ENCODE measurements at places on chromosomes 13 and 19.

GRCh38 chr13:109707044-109707741, 79.2 kb downstream of the IRS2 start:
- no peaks in the 10 kb centered on the region for H3K36me3 ChIP-seq
- no peaks in the 10 kb centered on the region for H3K27me3 ChIP-seq
- peak overlapping the region; percentile 69 for H3K27ac ChIP-seq
- no peak for DNase-seq
- peak overlapping the region; percentile 26 for H3K4me3 ChIP-seq

DNA sequence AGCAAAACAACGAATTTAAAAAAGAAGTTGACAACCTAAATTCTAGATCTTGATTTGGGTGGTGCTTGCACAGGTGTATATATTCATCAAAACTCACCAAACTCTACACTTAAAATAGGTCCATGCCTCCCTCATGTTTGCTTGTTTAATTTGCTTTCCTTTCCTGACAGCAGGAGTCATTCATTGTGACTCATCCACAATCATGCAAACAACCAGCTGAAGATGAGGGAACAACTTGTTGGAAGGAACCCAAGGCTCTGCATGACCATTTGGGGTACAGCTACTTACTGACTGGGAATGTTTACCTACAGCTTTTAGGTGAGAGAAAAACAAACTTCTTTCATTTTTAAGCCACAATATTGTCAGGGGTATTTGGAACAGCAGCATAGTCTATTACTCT, 96.6 kb downstream of the RXFP2 start:
- no peaks in the 10 kb centered on the region for H3K4me1 ChIP-seq
- H3K36me3 ChIP-seq = no peaks in the 10 kb centered on the region
- H3K27me3 ChIP-seq = no peaks in the 10 kb centered on the region
- H3K4me3 ChIP-seq = no peak overlapping the region

GRCh38 chr13:91346850-91347201, 661 bp upstream of the MIR17HG start:
- peak; percentile 71 for DNase-seq
- H3K4me3 ChIP-seq = peak overlapping the region; percentile 58
- peaks cover 29% of the 10 kb centered on the region for H3K36me3 ChIP-seq
- 0 out of 3 replicates have a peak, but pooled peaks cover 2% of the 10 kb centered on the region for H3K27me3 ChIP-seq
- peak overlapping the region; percentile 85 for H3K27ac ChIP-seq

GRCh38 chr19:31908080-31908479, 437.3 kb upstream of the ZNF507 start:
- H3K27me3 ChIP-seq = no peaks in the 10 kb centered on the region
- DNase-seq = no peak
- no peak overlapping the region for H3K27ac ChIP-seq
- H3K36me3 ChIP-seq = no peaks in the 10 kb centered on the region

- no peaks in the 10 kb centered on the region for H3K4me1 ChIP-seq
- no peaks in the 10 kb centered on the region for H3K27me3 ChIP-seq
- H3K27ac ChIP-seq = no peak overlapping the region
- no peak overlapping the region for H3K4me3 ChIP-seq
- H3K36me3 ChIP-seq = no peaks in the 10 kb centered on the region
Observed at GRCh38 chr13:102892503-102892902, 46.7 kb downstream of the ERCC5 start.

DNA sequence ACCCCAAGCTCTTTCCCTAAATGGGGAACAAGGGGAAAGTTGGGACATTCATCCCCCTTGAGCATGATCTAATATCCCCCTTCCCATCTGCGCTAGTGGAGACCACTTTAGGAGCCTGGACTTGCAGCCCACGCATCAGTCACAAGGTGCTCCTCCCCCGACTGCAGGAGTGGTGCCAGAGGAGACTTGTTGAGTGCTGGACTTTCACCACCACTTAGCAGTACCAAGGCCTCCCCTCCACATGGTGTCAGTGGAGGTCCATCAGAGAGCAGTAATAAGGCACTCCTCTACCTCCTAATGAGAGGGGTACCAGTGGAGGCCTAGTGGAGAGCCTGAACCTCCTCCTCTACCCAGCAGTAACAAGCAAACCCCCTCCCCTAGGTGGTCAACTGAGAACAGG, 22.5 kb downstream of the CAB39L start:
- H3K27ac ChIP-seq = no peak overlapping the region
- no peaks in the 10 kb centered on the region for H3K4me1 ChIP-seq
- no peaks in the 10 kb centered on the region for H3K36me3 ChIP-seq
- peak; percentile 7 for DNase-seq
- no peak overlapping the region for H3K4me3 ChIP-seq

GRCh38 chr19:48636859-48637448, at the start of gene DBP:
Gene DBP, minus strand, starts transcription at chr19:48637379. Its CDS starts 385 bp downstream, at chr19:48636994.
- H3K27me3 ChIP-seq = no peaks in the 10 kb centered on the region
- DNase-seq = peak; percentile 46
- peak within 1 kb of the TSS; percentile 91 for H3K27ac ChIP-seq
- H3K4me3 ChIP-seq = peak within 1 kb of the TSS; percentile 51

DNA sequence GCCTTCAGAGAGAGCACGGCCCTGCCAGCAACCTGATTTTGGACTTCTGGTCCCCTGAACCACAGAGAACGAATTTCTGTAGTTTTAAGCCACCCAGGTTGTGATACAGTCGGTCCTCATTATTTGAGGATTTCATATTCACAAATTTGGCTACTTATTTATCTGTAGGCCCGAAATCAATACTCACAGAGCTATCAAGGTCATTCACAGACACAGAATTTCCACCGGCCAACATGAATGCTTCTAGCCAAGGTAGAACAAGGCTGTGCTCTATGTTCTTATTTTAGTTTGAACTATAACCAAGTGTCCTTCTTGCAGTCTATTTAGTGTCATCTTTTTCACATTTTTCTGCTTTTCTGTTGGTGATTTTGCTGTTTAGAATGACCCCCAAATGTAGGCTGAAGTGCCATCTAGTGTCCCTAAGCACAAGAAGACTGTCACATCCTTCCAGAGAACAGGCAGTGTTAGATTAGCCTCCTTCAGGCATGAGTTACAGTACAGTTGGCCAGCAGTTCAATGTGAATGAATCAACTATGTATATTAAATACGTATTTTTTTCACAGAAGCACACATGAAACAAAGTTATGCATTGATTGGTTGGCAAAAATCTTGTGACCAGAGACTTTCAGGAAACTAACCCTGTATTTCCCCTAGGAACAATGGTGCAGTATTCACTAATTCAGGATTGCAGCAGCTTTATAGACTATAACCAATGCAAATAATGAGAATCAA, 63.5 kb downstream of the C13orf42 start:
- no peaks in the 10 kb centered on the region for H3K27me3 ChIP-seq
- no peak for DNase-seq
- no peaks in the 10 kb centered on the region for H3K36me3 ChIP-seq
- H3K4me3 ChIP-seq = no peak overlapping the region
- H3K4me1 ChIP-seq = no peaks in the 10 kb centered on the region
- H3K27ac ChIP-seq = no peak overlapping the region

- no peaks in the 10 kb centered on the region for H3K4me1 ChIP-seq
- no peaks in the 10 kb centered on the region for H3K27me3 ChIP-seq
- no peak overlapping the region for H3K4me3 ChIP-seq
- no peak overlapping the region for H3K27ac ChIP-seq
- no peak for DNase-seq
- no peaks in the 10 kb centered on the region for H3K36me3 ChIP-seq
Observed at GRCh38 chr13:43014162-43014561, 9.2 kb upstream of the DNAJC15 start.

GRCh38 chr19:2234996-2235380, 1.1 kb downstream of the PLEKHJ1 start:
- H3K27ac ChIP-seq = peak overlapping the region; percentile 98
- H3K27me3 ChIP-seq = no peaks in the 10 kb centered on the region
- H3K4me1 ChIP-seq = peaks cover 71% of the 10 kb centered on the region
- H3K4me3 ChIP-seq = peak overlapping the region; percentile 97
- DNase-seq = no peak
- peaks cover 57% of the 10 kb centered on the region for H3K36me3 ChIP-seq

DNA sequence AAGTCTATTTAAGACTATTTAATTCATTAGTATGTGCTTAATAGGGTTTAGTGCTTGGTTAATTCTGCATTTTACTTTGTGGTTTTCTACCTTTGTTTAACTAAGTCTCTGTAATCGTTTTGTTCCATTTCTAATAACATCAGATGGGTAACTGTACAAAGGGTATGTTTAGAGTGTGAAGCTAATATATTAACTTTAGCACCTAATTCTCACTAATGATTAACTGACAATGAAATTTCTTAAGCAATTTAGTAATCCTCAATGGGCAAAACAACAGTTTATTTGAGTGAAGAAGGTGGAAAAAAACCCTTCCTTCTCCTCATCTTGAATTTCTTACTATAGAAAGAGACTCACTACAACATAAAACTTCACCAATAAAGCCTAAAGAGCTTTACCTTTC, 448.1 kb upstream of the MIR17HG start:
- no peak for DNase-seq
- H3K27ac ChIP-seq = no peak overlapping the region
- no peak overlapping the region for H3K4me3 ChIP-seq
- no peaks in the 10 kb centered on the region for H3K4me1 ChIP-seq
- no peaks in the 10 kb centered on the region for H3K36me3 ChIP-seq

- no peak within 1 kb of the TSS for H3K27ac ChIP-seq
Observed at GRCh38 chr13:30905932-30906383, at the start of gene MEDAG. Gene MEDAG, plus strand, starts transcription at chr13:30906271. Its CDS starts 245 bp downstream, at chr13:30906516.

- no peaks in the 10 kb centered on the region for H3K27me3 ChIP-seq
- no peaks in the 10 kb centered on the region for H3K36me3 ChIP-seq
- H3K4me3 ChIP-seq = no peak overlapping the region
- peaks cover 16% of the 10 kb centered on the region for H3K4me1 ChIP-seq
- no peak for DNase-seq
Observed at GRCh38 chr19:18102916-18103542, 5.5 kb downstream of the MAST3 start.
